ENCODE measurements at places on chromosomes 2 and 18. TPM values are rescaled to one million over a fixed set of nuclear protein-coding genes. Genes with fewer than 3 reads are reported as not detected.

- no peaks in the 10 kb centered on the region for H3K36me3 ChIP-seq
- no peaks in the 10 kb centered on the region for H3K4me1 ChIP-seq
Observed at GRCh38 chr2:48750128-48750739, 5.3 kb downstream of the LHCGR start.

Gene PER2
- total RNA-seq: 14.3 TPM

DNA sequence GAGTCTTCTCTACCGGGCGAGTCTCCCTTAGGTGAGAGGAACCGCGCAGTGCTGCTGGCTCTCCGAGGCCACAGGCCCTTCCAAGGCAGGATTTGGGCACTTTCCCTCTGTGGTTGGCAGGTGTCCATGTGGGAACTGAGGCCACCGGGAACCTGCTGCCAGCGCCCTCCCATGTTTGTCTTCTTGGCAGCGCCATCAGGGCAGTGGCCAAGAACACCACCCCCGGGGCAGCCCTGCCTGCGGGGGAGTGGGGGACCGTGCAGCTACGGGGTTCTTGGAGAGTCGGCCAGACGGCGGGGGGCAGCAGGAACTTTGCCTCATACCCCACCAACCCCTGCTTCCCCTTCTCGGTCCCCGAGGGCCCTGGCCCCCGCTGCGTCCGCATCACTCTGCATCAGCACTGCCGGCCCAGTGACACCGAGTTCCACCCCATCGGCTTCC is 10.0 kb downstream of the CAPN10 start:
- H3K4me3 ChIP-seq: no peak overlapping the region
- DNase-seq: no peak
- peaks cover 13% of the 10 kb centered on the region for H3K36me3 ChIP-seq
- H3K27ac ChIP-seq: no peak overlapping the region
- H3K27me3 ChIP-seq: no peaks in the 10 kb centered on the region

Gene SLC38A11
- total RNA-seq: not detected

Gene EPB41L3
- 34.1 TPM for total RNA-seq

Gene POTEC
- not detected for total RNA-seq

GRCh38 chr2:204260162-204260877 is 285.0 kb upstream of the PARD3B start:
- no peak overlapping the region for H3K27ac ChIP-seq
- H3K4me3 ChIP-seq: no peak overlapping the region
- H3K27me3 ChIP-seq: no peaks in the 10 kb centered on the region
- no peak for DNase-seq

Gene DSG4
- not detected for total RNA-seq

DNA sequence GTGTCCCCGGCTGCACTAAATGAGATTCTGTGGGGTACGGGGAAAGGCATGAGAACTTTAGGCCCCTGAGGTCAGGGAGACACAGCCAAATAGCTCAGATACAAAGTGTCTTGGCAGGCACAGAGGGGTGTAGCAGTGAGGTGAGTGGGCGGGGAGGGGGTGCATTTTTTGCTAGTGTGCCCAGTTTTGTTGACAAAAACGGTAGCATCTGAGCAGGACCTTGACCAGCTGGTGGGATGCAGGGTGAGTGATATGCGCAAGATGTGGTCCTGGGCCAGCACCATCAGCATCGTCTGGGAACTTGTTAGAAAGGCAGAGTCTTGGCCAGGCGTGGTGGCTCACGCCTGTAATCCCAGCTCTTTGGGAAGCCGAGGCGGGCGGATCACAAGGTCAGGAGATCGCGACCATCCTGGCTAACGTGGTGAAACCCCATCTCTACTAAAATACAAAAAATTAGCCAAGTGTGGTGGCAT is 127.3 kb upstream of the LGALSL start:
- H3K27ac ChIP-seq: no peak overlapping the region
- H3K36me3 ChIP-seq: no peaks in the 10 kb centered on the region
- no peaks in the 10 kb centered on the region for H3K27me3 ChIP-seq
- peaks cover 67% of the 10 kb centered on the region for H3K4me1 ChIP-seq
- no peak overlapping the region for H3K4me3 ChIP-seq
- no peak for DNase-seq

Gene CMPK2
- 4.9 TPM for total RNA-seq

- no peaks in the 10 kb centered on the region for H3K36me3 ChIP-seq
- peaks cover 5% of the 10 kb centered on the region for H3K4me1 ChIP-seq
- peak overlapping the region; percentile 91 for H3K27ac ChIP-seq
- no peak for DNase-seq
Observed at GRCh38 chr18:32468147-32468845, 2.4 kb downstream of the GAREM1 start.

Gene APLF
- 3.2 TPM for total RNA-seq

Gene ALK
- not detected for total RNA-seq

- no peaks in the 10 kb centered on the region for H3K4me1 ChIP-seq
- no peaks in the 10 kb centered on the region for H3K27me3 ChIP-seq
- no peak for DNase-seq
- H3K36me3 ChIP-seq: peaks cover 76% of the 10 kb centered on the region
Observed at GRCh38 chr2:42618972-42619371, 50.5 kb downstream of the MTA3 start.

DNA sequence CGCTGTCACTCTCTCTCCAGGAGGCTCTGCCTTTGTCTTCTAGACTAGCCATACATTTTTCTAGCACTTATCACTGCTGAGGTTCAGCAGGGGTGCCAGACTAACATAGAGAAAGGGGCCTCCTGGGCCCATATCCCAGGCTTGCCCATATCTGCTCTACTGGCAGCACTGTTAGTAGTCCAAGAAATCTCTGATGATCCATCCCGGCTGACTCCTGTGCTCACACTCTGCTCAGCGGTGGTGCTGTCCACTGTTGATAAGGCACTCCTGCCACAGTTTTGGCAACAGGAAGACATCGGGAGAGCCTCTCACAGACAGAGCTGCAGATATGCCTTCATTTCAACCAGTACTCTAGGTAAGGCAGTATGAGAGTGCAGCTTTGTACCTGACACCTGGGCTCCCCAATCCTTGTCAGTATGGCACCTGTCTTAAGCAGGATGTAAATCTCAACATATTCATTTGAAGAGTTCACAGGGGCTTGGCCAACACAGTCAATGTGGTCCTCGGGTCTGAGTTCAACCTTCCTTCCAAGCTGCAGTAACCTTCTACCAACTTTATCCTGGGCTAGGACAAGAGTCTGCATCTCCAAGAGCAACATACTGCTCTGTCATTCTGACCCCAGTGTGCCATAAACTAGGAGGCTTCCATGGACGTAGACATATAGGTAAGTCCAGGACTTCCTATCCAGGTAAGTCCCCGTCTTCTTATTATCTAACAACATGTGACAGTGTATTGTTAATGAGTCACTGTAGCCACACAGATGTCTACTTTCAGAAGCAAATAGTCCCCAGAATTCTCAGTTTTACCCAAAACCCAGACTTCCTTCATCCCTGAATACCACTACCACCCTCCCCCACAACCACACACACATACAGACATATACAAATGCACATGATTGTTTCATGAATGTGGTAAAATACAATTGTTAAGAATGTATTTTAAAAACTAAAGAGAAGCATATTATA is 16.2 kb downstream of the KLF7 start:
- no peak for DNase-seq
- H3K4me1 ChIP-seq: peaks cover 13% of the 10 kb centered on the region
- H3K36me3 ChIP-seq: no peaks in the 10 kb centered on the region
- H3K27ac ChIP-seq: peak overlapping the region; percentile 0

DNA sequence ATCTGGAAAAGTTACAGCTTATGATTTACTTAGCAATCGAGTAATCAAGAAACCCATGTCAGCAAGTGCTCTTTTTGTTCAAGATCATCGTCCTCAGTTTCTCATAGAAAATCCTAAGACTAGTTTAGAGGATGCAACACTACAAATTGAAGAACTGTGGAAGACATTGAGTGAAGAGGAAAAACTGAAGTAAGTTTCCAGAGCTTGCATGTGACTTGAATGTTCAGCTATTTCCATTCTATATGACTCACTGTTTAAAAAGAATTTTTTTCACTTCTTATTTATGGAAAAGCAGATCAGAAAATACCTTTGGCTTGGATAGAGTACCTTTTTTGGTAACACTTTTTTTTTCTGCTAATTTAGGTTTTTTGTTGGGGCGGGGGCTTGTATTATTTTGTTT is 70.7 kb downstream of the PMS1 start:
- no peak overlapping the region for H3K4me3 ChIP-seq
- peaks cover 31% of the 10 kb centered on the region for H3K36me3 ChIP-seq
- no peak for DNase-seq

- no peaks in the 10 kb centered on the region for H3K36me3 ChIP-seq
- H3K4me3 ChIP-seq: no peak overlapping the region
- H3K4me1 ChIP-seq: no peaks in the 10 kb centered on the region
- no peak for DNase-seq
Observed at GRCh38 chr2:1698188-1698945, 45.9 kb downstream of the PXDN start.

Gene ATOH8
- total RNA-seq: 12.1 TPM

Gene RAD51AP2
- total RNA-seq: 0.53 TPM

Gene PLCL1
- total RNA-seq: 2.0 TPM

GRCh38 chr2:68250652-68251186 is 1.6 kb downstream of the PPP3R1 start:
- peak overlapping the region; percentile 99 for H3K27ac ChIP-seq
- H3K4me1 ChIP-seq: peaks cover 46% of the 10 kb centered on the region
- DNase-seq: no peak
- no peaks in the 10 kb centered on the region for H3K27me3 ChIP-seq
- H3K36me3 ChIP-seq: no peaks in the 10 kb centered on the region

GRCh38 chr18:59873641-59874040 is 26.2 kb upstream of the PMAIP1 start:
- no peak overlapping the region for H3K4me3 ChIP-seq
- no peaks in the 10 kb centered on the region for H3K36me3 ChIP-seq
- peaks cover 4% of the 10 kb centered on the region for H3K27me3 ChIP-seq
- DNase-seq: no peak

Measured in esophagus squamous epithelium (tissue), 5 donors.